NCI-H446 (cell line): ENCODE measurements at places on chromosomes 1 and 21.

DNA sequence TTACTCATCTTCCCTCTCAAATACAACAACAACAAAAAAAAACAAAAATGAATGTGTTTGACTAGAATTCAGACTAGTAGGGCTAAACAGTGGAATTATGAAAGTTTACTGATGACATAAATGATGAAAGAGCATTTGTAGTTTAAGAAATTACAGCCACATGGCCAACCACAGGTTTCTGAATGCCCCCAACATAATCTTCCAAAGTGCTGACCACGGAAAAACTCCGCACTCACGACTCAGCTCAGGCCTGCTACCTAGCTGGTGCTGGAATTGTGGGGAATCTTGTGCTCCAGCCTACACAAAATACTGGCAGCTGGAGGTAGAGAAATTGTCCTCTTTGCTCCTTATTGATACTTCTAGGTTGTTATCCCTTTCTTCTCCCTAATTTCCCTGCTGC, 23.6 kb upstream of the TBX15 start:
- no peak for DNase-seq

DNA sequence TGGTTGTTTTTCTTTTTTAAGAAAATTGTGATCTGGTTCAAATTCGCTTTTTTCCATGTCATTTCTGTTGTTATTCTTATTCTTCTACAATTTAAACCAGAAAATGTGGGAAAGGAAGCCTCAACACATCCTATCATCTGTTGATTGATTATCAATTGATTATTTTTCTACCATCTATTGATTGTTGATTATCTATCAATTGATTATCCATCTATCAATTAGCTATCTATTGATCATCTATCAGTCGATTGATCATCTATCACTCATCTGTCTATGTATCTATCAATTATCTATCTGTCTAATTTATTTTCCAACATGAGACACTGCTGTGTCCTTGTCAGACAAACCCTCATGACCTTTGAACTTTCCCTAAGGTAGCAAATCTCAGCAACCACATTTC, 136.1 kb upstream of the ARHGEF16 start:
- no peak for DNase-seq

DNA sequence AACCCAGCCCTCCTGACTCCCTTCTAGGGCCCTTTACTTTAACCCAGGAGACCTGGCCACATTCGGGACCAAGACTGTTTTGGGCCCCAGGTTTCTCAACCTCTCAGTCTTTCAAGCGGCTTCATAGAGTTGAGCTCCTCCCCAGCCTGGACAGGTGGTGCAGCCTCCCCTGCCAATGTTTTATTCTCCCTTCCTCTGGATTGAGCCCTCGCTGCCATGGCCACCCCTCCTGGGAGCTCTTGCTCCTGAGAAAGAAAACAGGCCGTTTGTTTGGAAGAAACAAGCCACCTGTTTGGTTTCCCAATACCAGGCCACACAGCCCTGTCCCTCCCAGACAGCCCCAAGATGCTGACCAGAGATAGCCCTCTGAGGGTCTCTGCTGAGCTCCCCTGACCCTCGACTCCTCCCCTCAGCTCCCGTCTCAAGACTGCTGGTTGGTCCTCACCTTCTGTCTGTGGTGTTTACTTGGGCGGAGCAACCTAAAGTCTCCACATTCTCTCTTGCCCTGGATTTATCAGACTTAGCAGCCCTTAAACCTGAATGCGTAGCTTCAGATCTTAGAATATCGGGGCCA, 3.3 kb downstream of the TMEM51 start:
- DNase-seq = no peak

DNA sequence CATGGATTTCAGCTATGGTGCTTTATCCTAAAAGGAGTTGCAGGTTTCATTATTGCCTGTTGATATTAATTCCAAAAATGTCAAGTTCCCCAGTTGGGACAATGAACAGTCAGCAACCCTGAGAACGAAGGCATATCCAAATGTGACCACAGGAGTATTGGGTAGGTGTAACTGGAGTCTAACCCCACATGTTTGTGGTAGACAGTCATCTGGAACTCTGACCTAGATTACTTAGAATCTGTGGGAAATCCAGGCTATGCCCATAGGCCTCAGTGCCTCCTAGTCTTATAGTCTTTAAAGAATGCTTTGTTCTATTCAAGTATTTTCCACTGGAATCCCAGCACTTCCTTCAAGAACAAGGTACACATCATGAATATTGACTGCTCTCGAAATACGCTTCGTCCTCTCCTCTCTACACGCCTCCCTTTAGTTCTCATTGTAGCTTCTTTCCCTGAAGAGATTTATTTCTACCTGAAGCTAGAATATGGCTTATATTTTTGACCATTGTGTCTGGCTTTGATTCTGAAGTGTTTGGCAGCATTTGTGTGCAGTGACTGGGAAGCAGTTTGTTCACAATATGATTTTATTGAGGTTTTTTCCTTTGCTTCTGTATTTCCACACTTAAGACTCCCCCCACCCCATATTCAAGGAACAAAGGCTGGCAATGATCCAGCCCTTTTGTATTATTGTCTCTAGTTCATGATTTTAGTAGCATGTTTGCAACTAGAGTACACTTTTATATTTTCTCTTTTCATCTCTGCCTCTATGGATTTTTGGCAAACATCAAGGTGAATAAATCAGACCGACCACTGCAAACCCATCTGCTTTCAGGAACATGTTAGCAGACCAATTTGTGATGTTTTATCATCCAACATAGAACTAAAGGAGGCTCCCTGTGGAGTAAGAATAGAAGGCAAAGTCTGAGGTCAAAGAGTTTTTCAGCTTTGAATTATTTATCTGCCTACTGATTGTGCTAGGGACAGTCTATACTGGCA, 178.6 kb downstream of the GPR52 start:
- no peak for DNase-seq

DNA sequence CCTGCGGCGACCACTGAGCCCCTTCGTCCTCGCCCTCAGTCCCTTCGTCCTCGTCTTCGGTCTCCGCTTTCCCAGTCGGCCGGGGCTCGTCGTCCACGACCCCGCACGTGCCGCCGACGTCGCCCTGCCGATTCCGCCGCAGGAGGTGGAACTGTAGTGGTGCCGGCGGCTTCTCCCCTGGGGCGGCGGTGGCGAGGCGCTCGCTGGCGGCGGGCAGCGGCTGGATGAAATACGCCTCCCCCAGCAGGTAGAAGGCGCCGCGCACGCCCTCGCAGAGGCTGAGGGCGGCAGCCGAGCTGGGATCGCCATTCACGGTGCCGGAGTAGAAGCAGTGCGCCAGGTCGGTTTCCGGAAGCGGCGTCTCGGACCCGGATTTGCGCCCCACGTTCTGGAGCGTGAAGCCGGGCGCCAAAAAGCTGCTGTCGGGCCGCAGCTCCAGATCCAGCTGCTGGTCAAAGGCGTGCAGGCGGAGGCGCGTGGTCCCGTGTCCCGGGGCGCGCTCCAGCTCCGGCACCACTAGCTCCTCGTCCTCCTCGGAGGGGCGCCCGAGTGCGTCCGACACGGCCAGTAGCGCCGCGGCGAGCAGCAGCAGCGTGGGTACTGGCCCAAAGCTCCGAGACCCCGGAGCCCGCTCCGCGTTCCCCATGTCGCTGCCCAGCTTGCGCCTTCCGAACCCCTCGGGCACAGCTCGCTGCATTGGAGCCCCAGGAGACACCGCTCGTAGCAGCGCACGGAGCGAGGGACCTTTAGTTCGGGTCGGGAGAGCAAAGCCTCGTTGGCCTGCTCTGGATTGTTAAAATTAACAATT, 747 bp downstream of the ADAMTS1 start:
- DNase-seq = peak; percentile 59
